ENCODE measurements at places on chromosomes 6 and 20.

- no peak for DNase-seq
These were observed 59.2 kb downstream of the LAMP5 start for GRCh38 chr20:9573335-9574151.

- no peak for DNase-seq
These were observed 11.9 kb upstream of the TGM3 start for GRCh38 chr20:2283706-2284423.

DNA sequence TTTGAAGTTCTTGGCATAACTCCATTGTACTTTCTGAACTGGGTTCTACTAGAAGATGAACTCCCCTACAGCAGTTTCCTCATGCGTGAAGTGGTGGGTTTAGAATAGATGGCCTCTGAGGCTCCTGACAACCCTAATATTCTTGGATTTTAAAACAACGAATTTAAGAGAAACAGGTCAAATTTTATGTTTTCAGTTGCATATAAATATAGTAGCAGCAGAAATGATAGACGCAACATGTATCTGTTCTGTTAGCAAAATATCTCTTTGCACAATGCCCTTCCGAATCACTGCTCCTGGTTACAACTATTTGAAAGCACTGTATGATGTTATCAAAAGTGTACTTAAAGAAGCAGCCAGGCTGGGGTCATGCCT lies 247.2 kb downstream of the TBC1D7 start:
- no peak for DNase-seq

GRCh38 chr20:32354592-32355416 lies 3.3 kb upstream of the ASXL1 start:
- DNase-seq: no peak

DNA sequence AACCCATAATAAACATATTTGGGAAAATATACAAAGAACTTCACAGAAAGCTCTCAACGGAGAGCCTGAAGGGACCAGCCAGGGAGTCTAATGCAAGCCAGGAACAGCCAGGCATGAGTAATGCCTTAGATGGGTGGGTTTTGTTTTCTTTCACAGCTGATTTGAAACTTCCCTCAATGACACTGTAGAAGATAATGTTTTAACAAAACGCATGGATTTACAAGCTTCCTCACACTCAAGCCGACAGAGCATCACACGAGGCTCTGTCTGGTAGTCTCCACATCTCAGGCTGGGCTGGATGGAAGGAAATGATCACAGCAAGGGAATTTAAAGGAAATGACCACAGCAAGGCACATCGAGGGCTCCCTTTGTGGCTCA lies 113.9 kb downstream of the GMPR start:
- no peak for DNase-seq

DNA sequence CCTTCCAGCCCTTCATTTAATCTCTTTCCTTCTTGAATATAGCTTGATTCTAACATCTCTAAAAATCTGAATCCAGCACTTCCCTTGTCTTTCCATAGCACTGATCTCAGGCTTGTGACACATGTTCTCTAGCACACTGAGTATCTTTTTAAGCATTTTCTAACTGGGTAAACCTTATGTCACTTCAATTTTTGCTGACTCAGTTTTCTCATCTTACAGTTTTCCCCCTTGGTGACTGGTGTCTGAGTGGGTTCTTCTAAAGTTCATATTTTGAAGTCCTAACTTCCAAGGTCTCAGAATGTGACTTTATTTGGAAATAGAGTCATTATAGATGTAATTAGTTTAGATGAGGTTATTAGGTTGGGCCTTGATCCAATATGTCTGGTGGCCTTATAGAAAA lies 153.9 kb downstream of the PAK5 start:
- DNase-seq: no peak

DNA sequence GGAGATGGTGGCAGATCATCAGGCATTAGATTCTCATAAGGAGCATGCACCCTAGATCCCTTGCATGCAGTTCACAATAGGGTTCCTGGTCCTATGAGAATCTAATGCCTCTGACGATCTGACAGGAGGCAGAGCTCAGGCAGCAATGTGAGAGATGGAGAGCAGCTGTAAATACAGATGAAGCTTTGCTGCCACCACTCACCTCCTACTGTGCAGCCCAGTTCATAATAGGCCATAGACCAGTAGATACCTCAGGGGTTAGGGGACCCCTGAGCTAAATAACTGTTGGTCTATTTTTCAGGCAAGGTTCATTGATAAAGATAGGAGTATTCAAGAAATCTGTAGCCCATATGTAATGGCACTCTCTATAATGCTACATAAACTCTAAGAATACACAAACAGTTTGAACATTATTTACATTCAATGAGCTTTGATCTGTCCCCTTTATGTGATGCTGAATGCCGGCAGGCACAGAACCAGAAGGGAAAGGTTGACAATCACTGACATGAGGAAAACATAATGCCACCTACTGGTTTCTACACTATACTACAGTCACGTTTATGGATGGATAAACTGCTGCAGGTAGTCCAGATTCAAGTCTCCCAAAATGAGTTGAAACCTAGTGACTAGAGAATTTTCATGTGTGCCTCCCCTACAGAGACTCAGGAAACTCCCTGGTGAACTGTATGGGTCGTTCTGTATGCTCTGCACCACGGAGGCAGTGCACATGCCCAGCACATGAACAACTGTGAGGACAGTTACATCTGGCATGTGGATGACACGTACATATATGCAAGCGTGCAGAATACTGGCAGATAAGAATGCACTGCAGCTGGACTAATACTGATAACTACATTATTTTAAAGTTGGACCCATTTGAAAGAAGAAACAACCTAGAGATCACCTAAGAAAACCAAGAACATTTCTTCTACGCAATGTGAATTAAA lies 72.0 kb downstream of the DST start:
- no peak for DNase-seq

GRCh38 chr6:53828215-53828614 lies 33.4 kb downstream of the LRRC1 start:
- no peak for DNase-seq

- no peak for DNase-seq
These were observed 284.2 kb upstream of the SGK1 start for GRCh38 chr6:134602123-134602522.

GRCh38 chr20:60228255-60228654 lies 270.0 kb downstream of the CDH26 start:
- no peak for DNase-seq

GRCh38 chr6:90464507-90464906 lies 122.4 kb downstream of the MAP3K7 start:
- no peak for DNase-seq

- DNase-seq: no peak
These were observed 98.8 kb downstream of the SASH1 start for GRCh38 chr6:148441454-148441911.

GRCh38 chr6:45540375-45540920 lies 162.7 kb upstream of the SUPT3H start:
- DNase-seq: no peak

GRCh38 chr6:42449917-42450476 lies 1.7 kb downstream of the TRERF1 start:
- no peak for DNase-seq

DNA sequence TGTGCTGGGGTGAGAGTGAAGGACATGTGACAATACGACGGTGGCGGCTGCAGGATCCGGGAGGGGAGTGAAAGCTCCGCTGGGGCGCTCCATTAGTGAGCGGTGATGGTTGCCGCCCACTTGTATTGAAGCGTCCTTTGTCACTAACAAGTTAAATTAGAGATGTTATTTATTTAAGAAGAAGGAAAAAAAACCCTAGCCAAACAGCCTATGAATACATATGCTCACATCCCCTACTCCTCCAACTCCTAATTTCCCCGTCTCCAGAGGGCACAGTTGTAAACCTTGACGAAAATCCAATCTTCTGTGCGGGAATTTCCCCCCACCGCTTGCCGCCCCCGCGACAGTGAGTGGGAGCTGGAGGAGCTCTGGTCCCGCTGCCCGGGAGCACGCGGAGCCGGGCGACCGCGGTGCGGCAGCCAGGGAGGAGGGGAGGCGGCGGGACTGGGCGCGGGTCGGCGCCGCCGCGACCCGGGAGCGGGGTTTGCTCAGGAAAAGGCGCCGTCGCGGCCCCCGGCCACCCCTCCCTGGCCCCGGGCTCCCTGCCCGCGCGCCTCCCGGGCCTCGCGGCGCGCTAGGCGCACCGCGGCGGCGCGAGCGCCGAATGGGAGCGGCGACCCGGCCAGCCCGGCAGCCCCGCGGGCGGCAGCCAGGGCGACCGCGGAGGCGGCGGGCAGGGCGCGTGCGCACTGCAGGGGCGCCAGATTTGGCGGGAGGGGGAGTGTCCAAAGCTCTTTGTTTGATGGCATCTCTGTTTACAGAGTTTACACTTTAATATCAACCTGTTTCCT lies at the start of gene MYB:
Gene MYB (plus strand): TSS at position 767 of the 791 bp plus-strand sequence. CDS start 206 bp downstream, outside the sequence.
- no peak for DNase-seq

DNA sequence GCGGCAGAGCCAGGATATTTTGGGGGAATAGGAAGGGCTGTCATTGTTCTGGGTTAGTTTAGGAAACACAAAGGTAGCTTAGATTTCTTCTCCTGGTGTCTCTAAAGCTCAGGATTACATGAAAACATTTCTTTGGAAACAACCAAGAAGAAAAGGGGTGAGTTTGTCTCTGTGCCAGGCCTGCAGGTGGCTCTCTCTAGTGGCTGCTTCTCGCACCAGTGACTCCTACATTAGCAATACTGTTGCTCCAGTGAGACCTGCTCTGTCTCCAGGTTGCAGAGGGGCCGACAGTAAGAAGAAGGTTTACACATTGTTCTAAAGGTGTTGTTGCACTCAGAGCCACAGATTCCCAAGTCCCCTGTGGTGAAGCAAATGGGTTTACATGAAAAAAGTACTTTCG lies 104.6 kb upstream of the GLP1R start:
- no peak for DNase-seq

DNA sequence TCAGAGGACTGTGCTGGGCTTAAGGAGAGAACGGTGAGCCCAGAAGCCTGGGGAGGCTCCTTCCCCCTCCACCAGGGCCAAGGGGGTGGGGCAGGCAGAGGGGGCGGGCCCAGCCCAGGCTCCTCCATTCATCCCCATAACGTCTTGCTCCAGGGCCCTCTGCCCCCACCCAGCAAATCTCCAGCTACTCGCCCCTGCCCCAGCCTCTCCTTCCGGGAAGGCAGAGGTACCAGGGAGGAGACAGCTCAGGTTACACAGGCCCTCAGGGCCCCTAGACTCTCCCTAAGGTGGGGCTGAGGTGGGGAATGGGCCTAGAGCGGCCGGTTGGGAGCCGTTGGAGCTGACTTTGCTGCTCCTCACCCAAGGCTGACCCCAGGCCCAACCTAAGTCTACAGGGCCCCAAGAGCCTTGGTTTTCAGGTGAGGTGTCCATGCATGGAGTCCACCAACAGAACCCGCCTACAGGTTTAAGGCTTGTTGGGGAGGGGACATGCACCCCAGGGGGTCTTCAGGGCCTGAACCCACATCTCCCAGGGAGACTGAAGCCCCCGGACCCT lies 1.2 kb downstream of the LAMA5 start:
- DNase-seq: no peak

DNA sequence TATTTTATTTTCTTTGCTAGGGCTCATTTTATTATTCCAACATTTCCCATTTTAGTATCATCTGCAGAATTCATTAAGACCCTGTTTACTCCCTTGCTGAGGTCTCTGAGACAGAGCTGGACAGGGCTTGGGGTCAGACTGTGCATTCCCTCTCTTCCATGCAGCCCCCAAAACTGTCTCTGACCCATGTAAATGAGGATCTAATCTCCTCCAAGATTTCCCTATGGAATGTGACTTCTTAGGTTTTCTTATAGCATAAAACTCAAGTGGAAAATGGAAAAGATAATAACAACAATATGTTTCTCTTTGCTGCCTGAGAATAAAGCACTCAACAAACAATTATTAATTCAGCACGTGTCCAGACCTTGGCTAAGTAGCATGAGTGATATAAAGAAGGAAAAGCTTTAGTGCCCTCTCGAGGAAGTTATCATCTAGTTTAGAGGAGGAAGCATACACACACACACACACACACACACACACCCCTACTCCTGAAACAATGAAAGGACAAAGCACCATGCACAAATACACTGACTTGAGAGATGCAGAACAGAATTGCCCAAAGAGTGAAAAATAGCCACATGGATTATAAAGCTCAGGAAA lies 815.5 kb downstream of the BCKDHB start:
- DNase-seq: no peak

- DNase-seq: no peak
These were observed 22.2 kb downstream of the PGBD1 start for GRCh38 chr6:28303570-28303969.

DNA sequence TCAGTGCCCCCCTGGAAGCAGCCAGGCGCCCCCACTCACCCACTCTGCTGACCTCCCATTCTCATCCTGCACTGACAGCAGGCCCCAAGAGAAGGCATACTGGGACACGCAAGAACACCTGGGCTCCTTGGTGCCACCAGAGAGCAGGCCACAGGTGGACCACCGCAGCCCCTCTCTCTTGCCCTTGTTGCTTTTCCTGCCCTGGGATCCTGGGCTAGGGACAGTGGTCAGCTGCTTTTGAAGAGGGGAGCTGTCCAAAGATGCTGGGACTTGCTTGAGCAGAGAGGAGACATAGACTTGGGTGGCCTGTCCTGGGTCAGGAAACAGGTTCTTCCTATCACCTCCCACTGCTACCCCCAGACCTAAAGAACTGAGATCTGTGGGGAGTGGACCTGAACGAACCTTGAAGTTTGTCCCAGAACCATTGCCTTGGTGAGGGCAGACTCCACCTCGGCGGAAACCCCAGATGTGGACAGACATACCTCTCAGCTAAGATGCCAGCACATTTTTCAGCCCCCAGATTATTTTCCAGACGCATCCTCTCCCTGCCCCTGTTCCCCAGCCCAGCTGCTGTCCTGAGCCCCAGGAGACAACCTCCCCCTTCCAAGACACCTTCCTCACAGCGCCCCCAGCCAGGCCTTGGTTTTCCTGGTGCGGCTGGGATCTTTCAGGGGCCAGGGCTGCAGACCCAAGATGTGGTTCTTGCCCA lies 1.1 kb downstream of the GLP1R start:
- no peak for DNase-seq

- no peak for DNase-seq
These were observed 8.8 kb upstream of the CDH22 start for GRCh38 chr20:46316984-46317684.

GRCh38 chr6:41519745-41520699 lies 26.2 kb upstream of the FOXP4 start:
- no peak for DNase-seq
